H9 (cell line): ENCODE measurements at places on chromosomes 12 and 14.

DNA sequence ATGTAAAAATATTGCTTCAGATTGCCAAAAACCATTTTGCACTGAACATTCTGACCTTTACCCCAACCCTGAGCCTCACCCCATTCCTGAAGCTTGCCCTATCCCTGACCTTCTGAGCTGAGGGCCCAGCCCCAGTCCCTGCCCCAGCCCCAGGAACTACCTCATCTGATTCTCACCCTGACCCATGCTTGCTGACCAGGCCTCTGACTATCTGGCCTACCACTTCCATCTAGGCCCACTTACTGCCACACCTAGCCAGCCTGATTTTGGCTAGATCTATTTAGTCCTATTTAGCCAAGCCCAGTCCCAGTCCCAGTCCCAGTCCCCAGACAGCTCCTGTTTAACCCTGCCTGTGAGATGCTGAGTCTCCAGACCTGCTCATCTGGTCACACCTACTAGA lies 33.6 kb downstream of the OR10P1 start:
- DNase-seq = peak; percentile 22

DNA sequence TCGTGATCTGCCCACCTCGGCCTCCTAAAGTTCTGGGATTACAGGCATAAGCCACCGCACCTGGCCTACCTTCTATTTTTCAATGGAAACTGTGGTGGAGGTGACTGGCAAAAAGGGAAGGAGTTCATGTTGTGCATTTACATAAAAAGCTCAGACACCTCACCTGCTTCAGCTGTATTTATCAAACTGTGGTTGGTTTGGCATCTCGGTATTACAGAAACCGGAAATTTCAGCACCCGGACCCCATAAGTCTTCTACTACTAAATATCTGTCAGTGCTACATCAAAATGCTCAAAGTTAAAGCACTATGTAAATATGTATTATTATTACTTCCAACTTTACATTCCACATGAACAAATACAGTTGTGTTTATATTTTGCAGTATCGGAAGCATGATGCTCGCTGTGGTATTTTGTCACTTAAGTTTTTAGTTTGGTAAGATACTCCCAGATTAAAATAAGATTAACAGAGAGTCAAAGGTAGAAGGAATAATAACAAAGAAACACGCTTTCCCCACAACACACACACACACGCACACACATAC lies 95.4 kb downstream of the ITPR2 start:
- no peak for DNase-seq

- no peak for DNase-seq
These were observed 31.7 kb upstream of the INF2 start for GRCh38 chr14:104657563-104658324.

- DNase-seq = no peak
These were observed 25.8 kb upstream of the MAX start for GRCh38 chr14:65128096-65128495.

DNA sequence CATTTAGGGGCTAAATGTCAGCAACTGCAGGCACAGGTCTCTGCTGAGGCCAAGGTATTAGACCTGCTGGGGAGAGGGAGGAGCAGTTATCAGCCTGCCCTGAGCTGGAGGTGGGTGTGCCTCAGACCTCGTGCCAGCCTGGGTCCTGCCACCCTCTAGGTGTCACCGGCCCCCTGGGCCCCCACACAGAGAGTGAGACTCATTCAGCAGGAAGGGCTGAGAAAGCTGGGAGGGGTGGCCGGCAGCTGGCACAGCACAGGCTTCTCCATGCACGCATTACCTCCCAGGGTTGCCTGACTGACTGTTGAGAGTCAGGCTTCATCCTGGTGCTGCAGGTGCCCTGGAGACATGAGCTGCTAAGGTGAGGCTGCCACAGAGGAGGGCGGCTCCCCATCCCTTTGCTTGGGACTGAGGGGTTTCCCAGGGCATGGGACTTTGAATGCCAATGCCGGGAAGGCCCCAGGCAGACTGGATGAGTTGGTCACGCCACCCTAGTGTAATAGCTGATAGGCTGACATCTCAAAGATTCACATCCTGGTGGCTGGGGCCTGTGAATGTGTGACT lies 75.3 kb upstream of the C14orf180 start:
- DNase-seq = peak; percentile 21

- no peak for DNase-seq
These were observed 8.8 kb downstream of the TCL1B start for GRCh38 chr14:95695051-95695450.

- DNase-seq = no peak
These were observed 329.2 kb downstream of the RAD51B start for GRCh38 chr14:68148763-68149162.
